ENCODE measurements at places on chromosomes 5 and 9.

GRCh38 chr9:33225319-33226147, 14.4 kb upstream of the SPINK4 start:
- DNase-seq: peak; percentile 68

DNA sequence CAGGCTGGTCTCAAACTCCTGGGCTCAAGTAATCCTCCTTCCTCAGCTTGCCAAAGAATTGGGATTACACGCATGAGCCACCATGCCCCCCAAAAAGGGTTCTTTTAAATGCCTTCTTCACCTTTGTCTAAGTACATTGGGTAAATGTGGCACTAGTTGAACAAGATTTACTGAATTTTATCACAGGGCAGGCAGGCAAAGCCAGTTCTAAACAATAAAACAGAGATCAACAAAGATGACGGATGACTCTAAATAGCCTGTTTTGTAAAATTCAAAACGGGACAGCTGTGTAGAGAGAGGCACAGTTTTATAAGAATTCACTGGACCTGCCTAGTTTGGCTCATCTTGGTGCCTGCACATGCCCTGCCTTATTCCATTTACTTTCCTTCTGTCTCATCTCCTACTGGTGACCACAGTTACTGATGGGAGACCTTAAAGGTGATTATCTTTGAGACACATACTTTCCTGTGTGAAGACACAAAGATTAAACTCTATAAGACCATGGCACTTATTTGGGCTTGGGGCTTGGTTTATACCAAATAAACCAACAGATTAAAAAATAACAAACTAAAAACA, 149.6 kb upstream of the DMRT1 start:
- no peak for DNase-seq

DNA sequence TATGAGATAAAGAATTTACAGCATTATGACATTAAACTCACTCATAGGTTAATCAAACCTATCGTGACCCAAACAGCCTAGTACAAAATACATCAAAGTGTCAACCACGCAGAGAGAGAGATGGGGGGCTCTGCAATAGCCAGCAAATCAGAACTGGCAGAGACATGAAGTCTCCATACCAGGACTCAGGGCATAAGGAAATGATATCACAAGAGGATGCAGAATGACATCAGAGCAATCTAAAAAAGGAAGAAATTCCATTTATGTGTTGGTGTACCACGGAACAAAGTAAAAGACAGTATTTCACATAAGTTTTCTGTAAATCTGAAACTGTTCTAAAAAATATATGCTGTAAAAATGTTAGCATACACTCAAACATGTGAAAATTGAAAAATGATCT, 24.6 kb downstream of the BICD2 start:
- DNase-seq: peak; percentile 4

- DNase-seq: no peak
Observed at GRCh38 chr9:124635285-124635684, 128.1 kb upstream of the NR5A1 start.

DNA sequence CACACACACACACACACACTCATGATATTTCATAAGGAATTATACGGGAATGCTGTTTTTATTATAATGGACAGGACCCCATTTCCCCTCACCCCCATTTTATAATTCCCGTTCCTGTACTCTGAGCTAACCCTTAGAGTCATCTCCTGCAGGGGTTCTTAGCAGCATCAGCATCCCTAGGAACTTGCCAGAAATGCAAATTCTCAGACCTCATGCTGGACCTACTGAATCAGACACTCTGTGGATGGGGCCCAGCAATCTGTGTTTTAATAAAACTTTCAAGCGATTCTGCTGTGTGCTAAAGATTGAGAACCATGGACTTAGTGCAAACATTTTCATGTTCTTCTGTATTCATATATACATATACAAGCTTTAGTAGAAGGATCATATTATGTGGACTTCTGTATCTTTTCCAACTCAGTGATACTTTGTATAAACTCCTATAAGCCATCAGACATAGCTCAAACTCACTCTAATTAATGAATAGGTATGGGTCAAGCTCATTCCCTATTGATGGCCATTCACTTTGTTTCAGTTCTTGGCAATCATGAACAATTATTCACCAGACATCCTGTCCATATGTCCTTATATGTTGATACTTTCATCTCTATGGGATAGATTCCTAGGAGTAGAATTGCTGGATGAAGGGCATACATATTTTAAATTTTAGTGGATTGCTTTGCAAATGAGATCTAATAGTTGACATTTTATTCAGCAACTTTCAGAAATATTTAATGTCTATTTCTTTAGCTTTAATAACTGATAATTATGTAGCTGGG, 65.5 kb downstream of the ARHGEF28 start:
- DNase-seq: no peak

DNA sequence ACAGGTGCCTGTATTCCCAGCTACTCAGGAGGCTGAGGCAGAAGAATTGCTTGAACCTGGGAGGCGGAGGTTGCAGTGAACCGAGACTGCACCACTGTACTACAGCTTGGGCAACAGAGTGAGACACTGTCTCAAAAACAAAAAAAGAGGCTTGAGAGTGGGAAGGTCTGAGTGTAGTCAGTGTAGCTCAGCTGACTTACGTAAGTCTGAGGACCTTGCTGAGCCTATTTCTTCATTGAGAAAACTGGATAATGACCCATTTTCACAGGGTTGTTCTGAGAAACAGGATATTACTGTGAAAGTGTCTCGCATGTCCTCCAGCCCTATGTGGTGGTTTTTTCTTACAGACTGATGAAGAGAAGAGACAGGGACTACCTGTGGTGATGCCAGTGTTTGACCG, 66.7 kb downstream of the WDR41 start:
- no peak for DNase-seq

DNA sequence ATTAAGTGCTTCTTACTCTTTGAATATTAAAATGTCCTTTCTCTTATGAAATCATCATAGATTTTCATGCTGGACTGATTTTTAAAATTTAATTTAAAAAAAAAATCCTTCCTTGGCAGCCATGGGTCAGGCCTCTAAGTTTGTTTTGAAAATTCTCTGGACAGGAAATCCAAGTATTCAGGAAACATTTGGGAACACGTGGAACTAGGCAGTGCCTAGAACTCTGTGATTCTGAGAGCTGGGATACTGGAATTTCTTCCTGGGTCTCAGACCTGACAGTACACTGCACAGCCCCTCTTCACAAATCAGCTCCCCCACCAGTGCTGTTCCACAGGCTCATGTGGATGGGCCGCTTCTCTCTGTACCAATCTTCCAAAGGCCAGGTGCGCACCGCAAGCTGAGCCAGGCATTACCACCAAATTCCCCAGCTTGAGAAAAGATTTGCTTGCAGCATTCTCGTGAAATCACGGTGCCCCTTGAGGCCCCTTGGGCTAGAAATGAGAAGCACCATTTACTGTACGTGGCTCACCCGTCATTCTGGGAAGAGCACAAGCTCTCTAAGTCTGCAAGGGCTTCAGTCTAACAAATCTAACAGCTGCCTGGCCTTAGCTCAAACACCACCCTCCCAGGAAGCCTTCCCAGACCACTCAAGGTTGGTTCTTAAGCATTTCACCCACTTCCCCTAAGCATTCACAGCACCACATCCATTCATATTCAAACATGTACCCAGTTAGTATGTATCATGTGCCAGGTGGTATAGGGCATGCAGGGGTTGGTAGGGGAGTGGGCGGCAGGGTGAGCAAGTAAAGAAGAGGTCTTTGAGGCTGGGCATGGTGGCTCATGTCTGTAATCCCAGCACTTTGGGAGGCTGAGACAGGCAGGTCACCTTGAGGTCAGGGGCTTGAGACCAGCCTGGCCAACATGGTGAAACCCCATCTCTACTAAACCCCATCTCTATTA, 26.5 kb downstream of the B4GALT1 start:
- DNase-seq: peak; percentile 37

GRCh38 chr5:322281-322941, 897 bp downstream of the AHRR start:
- DNase-seq: no peak

DNA sequence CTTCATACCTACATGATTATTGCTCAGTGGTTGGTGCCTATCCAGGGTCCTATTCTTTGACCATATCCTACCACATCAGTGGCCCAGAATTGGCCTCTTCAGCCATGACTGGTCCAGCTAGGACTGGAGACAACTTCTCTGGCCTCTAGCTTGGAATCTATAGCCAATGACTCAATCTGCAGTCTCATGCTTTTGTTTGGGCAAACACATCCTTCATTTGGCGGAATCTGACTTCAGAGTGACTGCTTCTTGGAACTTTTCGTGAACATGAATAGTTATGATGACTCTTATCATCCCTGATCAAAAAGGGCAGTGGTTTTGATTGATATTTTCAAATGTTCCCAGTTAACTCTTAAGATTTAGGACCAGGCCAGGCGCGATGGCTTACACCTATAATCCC, 134.1 kb downstream of the PAPPA start:
- no peak for DNase-seq

DNA sequence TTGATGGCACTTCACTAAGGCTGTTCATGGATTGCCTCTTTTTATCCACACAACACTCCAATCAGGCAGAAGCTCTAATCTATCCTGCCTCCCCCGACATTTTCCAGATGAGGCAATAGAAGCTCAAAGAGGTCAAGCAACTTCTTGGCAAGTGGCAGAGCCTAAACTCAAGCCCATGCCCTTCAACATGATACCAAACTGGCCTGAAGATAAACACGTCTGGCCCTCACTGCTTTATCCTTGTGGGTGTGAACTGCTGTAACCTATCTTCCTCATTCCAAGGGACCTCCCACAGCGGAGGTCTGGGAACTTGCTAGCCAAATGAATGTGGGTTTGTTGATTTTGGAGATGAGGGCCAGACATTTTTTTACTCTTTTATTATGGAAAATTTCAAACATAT, 9.5 kb downstream of the SLC35A4 start:
- no peak for DNase-seq

DNA sequence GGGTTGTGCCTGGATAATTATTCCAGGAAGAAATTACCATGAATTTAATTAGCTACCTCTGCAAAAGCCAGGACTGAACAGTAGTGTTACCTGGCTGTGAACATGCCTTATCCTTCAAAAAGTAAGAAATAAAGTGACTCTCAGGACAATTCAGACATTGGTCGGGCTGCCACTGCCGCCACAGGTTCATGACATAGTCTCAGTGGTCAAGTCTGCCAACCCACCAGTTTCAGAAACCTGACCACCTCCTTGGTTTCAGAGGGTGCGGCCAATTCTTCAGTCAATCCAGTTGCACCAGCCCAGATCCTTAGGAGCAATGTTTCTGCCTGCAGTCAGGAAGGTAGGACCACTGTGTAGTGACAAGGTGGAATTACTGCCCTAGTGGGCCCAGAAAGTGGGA, 593.1 kb upstream of the DAB2 start:
- DNase-seq: no peak

DNA sequence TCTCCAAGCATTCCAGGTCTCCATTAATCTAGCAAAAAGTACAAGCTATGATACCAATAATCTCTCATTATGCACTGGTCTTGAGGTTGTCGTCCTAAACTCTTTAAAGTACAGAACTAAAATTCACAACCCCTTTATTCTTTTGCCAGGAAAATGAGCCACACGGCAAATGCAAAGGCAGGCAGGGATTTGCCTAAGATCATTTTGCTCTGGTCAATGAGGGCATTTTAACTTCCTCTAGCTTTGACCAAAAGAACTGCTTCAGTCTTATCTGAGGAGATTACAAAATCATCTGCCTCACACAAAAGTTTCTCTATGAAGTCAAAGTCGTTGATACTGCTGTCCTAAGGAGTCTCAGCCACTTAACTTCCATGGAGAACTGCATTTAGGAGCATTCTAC, 51.8 kb downstream of the EPB41L4B start:
- DNase-seq: no peak

GRCh38 chr5:65762234-65762633, 40.2 kb downstream of the NLN start:
- DNase-seq: no peak

DNA sequence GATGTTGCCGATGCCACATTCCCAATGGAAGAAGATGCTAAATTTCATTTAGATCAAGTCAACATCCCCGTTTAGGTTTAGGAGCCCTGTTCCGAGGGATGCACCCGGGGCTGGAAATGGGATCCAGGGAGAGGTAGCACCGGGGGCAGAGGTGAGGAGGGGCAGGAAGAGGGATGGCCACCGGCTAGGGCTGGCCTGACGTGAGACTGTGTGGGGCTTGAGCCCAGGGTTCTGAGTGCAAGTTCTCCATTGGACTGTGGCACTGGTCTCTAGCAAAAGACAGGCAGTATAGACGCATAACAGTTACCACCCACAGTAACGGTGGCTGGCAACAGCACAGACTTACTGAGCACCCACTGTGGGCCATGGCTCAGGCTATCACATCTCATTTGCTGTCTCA, 209.0 kb upstream of the MVB12B start:
- DNase-seq: peak; percentile 34

GRCh38 chr5:92525131-92525530, 1055.9 kb downstream of the NR2F1-AS1 start:
- DNase-seq: no peak

DNA sequence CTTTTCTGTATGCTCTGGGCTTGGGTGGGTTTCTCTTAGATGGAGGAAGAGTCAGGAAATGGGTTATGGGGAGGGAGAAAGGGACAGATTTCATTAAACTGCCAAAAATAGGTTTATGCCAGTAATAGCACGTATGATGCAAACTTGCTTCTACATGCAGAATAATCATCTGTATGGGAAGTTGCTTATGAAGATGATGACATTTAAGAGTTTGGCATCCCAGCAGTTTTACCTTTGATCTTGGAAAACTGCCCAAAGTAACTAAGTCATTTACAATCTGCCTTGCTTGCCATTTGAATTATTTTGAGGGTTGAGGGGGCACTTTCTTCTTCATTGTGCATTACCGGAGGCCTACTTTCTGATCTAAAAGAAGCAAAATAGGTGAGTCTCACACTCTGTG, 282.9 kb upstream of the ANKRD55 start:
- no peak for DNase-seq

GRCh38 chr5:24749701-24750100, 104.9 kb upstream of the CDH10 start:
- no peak for DNase-seq

GRCh38 chr5:78915170-78915569, 69.9 kb downstream of the ARSB start:
- DNase-seq: no peak

DNA sequence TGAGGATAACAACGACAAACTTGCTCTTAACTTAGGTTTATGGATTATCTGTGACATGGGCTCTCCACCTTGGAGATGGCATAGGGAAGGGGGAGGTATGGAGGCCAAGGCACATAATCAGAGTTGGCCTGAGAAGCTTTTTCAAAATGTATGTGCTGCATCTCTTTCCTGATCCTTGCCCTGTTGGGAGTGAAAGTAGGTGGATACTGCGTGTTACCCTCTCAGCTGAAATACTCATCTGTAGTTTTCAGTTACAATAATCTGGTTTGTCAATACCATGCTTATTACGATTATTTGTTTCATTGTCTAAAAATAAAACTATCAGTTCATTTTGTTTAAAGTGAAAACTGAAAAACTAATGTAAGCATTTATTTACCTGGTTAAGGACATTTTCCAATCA, 86.7 kb downstream of the SLC44A1 start:
- no peak for DNase-seq

DNA sequence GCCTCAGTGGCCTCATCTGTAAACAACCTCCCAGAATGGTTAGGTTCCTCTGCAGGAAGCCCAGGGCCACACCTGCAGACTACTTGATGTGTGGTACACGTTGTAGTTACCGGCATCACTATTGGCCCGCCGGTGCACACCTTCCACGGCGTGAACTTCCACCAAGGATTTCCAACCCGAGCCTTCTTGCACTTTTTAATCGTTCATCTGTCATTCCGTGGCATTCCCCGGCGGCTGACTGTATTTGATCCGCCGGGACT, 5.3 kb upstream of the TRIM41 start:
- no peak for DNase-seq
